ENCODE measurements at places on chromosomes 6 and 20.

- H3K4me1 ChIP-seq: no peaks in the 10 kb centered on the region
- no peaks in the 10 kb centered on the region for H3K36me3 ChIP-seq
- no peaks in the 10 kb centered on the region for H3K27me3 ChIP-seq
- H3K4me3 ChIP-seq: no peak overlapping the region
Measured at GRCh38 chr20:48846516-48847492, 19.0 kb upstream of the PREX1 start.

GRCh38 chr6:128033156-128033555 lies 132.3 kb upstream of the THEMIS start:
- H3K27ac ChIP-seq: no peak overlapping the region
- no peaks in the 10 kb centered on the region for H3K4me1 ChIP-seq
- no peaks in the 10 kb centered on the region for H3K36me3 ChIP-seq

DNA sequence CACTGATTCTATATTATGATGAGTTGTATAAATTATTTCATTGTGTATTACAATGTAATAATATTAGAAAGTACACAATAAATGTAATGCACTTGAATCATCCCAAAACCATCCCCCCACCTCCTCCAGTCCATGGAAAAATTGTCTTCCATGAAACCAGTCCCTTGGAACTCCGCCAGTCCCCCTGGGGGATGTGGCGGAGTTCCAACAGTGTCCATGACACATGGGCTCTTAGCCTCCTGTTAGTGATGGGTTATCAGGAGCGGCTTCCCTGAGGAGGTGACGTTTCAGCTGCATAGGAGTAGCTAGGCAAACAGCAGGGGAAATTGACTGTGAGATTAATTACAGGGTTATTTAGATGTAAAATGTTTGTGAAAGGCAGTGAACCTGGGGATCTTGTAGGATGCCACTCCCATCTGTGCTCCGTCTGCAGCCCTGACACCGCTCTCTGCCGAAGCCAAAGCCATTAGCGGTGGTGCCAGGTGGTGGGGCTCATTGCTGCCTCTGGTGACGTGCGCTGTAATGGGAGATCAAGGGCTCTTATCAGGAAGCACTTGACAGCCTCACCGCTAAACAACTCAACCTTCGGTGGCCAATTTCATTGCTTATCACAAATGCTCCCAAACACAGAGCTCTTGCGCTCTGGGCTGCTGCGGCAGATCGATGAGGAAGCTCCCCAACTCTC lies 81.6 kb upstream of the MC3R start:
- no peak overlapping the region for H3K4me3 ChIP-seq
- no peaks in the 10 kb centered on the region for H3K27me3 ChIP-seq
- no peak overlapping the region for H3K27ac ChIP-seq
- H3K36me3 ChIP-seq: no peaks in the 10 kb centered on the region
- H3K4me1 ChIP-seq: no peaks in the 10 kb centered on the region
- DNase-seq: no peak

DNA sequence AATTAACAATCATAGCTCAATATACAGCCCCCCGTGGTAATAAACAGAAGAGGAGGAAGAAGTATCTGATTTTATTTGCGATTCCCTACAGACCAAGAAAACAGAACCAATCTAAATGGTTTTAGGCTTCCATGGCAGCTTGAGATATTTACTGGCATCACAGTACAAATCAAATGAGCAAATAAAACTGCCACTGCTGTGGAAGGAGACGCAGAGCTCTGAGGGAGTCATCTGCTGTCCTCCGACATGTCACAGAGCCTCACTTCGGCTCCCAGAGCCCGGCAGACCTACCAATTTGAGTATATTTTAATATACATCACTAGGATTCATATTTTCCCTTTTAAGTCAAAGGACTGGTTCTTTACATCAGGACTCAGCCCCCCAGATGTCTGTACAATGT lies 145.2 kb upstream of the KCNQ5 start:
- H3K4me1 ChIP-seq: no peaks in the 10 kb centered on the region
- H3K27ac ChIP-seq: no peak overlapping the region
- H3K36me3 ChIP-seq: no peaks in the 10 kb centered on the region
- H3K27me3 ChIP-seq: no peaks in the 10 kb centered on the region
- no peak for DNase-seq

- H3K36me3 ChIP-seq: no peaks in the 10 kb centered on the region
- no peaks in the 10 kb centered on the region for H3K27me3 ChIP-seq
- no peak for DNase-seq
- no peaks in the 10 kb centered on the region for H3K4me1 ChIP-seq
- no peak overlapping the region for H3K27ac ChIP-seq
Measured at GRCh38 chr20:35539756-35540212, 2.1 kb upstream of the ERGIC3 start.

DNA sequence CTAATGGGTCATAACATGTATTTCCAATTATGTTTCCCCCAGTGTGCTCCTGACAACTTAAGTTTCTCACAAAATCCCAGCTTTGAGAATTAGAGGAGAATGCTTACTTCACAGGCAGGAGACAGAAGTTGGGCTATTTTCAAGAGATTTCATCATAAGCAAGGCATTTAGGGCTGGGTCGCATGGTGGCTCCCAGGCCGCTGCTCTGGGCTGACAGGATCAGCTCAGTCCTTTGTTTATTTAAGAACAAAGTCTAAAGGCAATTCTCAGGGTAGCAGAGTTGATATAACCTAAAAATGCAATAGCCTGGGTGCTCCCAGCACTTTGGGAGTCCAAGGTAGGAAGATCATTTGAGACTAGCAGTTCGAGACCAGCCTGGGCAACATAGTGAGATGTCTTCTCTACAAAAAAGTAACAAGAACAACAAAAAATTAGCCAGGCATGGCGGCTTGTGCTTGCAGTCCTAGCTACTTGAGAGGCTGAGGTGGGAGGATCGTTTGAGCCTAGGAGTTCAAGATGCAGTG lies 10.9 kb downstream of the FOXQ1 start:
- H3K27me3 ChIP-seq: no peaks in the 10 kb centered on the region
- H3K4me3 ChIP-seq: no peak overlapping the region
- no peak for DNase-seq
- H3K4me1 ChIP-seq: no peaks in the 10 kb centered on the region
- no peaks in the 10 kb centered on the region for H3K36me3 ChIP-seq
- no peak overlapping the region for H3K27ac ChIP-seq

- H3K4me1 ChIP-seq: no peaks in the 10 kb centered on the region
- H3K27ac ChIP-seq: no peak overlapping the region
- DNase-seq: no peak
- H3K36me3 ChIP-seq: no peaks in the 10 kb centered on the region
- H3K27me3 ChIP-seq: no peaks in the 10 kb centered on the region
Measured at GRCh38 chr20:15191082-15191723, 853.8 kb upstream of the FLRT3 start.

DNA sequence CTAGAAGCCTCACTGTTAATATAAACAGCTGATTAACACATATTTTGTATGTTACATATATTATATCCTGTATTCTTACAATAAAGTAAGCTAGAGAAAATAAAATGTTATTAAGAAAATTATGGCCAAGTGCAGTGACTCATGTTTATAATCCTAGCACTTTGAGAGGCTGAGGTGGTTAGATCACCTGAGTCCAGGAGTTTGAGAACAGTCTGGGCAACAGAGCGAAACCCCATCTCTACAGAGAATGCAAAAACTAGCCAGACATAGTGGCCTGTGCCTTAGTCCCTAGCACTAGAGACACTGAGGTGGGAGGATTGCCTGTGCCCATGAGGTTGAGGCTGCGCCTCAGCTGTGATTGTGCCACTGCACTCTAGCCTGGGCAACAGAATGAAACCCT lies 81.9 kb downstream of the NCOA3 start:
- peaks cover 6% of the 10 kb centered on the region for H3K4me1 ChIP-seq
- H3K27me3 ChIP-seq: no peaks in the 10 kb centered on the region
- no peaks in the 10 kb centered on the region for H3K36me3 ChIP-seq

- no peaks in the 10 kb centered on the region for H3K4me1 ChIP-seq
- no peak for DNase-seq
- peaks cover 3% of the 10 kb centered on the region for H3K27me3 ChIP-seq
- no peaks in the 10 kb centered on the region for H3K36me3 ChIP-seq
- H3K27ac ChIP-seq: no peak overlapping the region
Measured at GRCh38 chr20:19223640-19224039, 11.2 kb downstream of the SLC24A3 start.

DNA sequence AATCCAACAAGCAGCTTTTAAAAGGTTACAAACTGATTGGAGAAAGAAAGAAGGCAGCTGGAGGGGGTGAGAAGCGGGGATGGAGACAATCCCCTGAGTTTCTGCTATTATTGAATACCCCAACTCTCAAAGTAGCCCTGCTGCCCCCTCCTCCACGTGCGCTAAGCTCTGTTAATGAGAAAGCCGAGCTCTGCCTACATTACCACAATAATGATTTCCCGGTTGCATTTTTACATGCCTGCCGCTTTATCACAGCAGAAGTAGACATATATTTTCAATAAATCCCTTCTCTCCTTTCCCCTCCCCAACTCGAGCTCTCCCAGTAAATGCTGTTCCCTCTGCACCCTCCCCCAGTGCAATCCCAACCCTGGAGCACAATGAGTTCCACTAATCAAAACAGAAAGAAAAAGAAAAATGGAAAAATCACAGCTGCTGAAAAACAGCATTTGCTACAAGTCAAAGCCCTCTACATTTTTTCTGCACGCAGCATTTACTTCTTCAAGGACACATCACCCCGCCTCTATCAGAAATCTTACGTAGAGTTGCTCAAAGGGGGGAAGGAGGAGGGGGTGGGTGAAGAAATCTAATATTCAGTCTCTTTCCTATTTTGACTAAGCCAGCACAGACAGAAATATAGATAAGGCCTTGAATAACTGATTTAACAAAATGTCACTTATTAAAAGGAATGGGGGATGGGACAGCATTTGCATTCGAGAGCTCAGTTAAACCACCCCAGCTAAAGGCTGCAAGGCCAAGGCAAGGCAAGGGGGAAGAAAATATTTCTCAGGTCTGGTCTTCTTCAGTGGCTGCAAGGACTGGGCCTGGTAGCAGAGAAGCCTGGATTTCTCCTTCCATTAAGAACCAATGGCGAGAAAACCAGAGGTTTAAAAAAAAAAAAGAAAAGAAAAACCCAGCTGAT lies 10.7 kb downstream of the TRERF1 start:
- H3K36me3 ChIP-seq: no peaks in the 10 kb centered on the region
- peak overlapping the region; percentile 87 for H3K27ac ChIP-seq
- no peak overlapping the region for H3K4me3 ChIP-seq
- peak; percentile 78 for DNase-seq
- H3K27me3 ChIP-seq: no peaks in the 10 kb centered on the region

DNA sequence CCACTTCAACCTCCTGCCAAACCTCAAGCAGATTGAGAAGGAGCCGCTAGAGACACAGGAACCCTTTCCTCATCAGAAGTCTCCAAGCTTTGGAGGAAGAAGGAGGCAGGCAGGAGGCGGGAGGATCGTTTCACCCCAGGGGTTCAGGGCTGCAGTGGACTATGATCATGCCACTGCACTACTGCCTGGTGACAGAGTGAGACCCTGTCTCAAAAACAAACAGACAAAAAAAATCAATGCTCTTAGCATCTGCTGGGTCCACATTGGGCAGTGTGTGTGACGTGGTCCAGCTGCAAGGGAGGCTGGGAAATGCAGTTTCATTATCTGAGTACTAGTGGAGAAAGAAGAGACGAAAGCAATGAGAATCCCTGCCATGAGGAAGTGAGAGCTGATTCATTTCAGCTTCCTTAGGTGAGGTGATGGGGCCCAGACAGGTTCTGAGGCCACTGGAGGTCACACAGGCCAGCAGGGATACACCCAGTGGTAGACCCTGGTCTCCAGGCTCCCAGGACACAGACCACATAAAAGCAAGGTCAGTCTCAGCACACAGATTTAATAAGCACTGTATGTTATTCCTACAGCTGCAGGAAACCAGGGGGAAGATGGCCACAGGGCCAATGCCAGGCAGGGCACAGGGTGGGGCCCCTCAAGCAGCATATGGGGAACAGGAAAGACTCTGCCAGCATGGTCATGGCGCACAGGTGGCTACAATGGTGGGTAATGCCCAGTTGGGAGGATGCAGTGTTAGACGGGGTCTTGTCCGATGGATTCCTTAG lies 4.3 kb downstream of the GFRA4 start:
- peaks cover 22% of the 10 kb centered on the region for H3K27me3 ChIP-seq
- DNase-seq: peak; percentile 6
- no peaks in the 10 kb centered on the region for H3K4me1 ChIP-seq
- no peak overlapping the region for H3K4me3 ChIP-seq
- no peaks in the 10 kb centered on the region for H3K36me3 ChIP-seq
- H3K27ac ChIP-seq: no peak overlapping the region

DNA sequence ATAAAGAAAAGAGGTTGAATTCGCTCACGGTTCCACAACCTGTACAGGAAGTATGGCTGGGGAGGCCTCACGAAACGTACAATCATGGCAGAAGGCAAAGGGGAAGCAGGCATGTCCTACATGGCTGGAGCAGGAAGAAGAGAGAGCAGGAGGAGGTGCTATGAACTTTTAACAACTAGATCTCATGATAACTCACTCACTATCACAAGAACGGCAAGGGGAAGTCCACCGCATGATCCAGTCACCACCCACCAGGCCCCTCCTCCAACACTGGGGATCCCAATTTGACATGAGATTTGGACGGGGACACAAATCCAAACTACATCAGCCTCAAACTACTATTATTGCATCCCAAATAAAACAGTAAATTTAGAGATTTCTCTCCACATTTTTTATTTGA lies 53.6 kb upstream of the CST7 start:
- DNase-seq: no peak
- H3K4me3 ChIP-seq: no peak overlapping the region
- no peaks in the 10 kb centered on the region for H3K4me1 ChIP-seq
- H3K27ac ChIP-seq: no peak overlapping the region

DNA sequence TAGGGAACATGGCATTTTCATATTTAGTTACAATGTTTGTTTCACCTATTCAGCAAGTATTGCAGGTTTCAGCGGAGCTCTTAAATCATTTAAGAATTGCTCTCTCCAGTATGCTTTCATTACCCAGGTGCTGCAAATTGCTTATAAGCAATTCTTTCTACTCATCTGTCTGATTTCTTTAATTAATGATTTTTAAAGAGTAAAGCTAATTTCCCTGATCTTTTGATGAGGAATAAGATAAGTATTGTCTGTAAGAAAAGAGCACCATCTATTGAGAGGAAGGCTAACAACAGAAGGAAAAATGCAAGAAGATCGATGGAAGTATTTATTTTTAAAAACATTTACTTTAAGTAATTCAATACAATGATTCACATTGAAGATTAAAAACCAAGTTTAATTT lies 2.0 kb downstream of the OPRM1 start:
- no peaks in the 10 kb centered on the region for H3K36me3 ChIP-seq
- H3K27ac ChIP-seq: no peak overlapping the region
- no peak overlapping the region for H3K4me3 ChIP-seq
- no peaks in the 10 kb centered on the region for H3K4me1 ChIP-seq

- no peaks in the 10 kb centered on the region for H3K36me3 ChIP-seq
- no peaks in the 10 kb centered on the region for H3K27me3 ChIP-seq
- no peak for DNase-seq
- H3K4me1 ChIP-seq: no peaks in the 10 kb centered on the region
Measured at GRCh38 chr6:154247119-154247861, 109.3 kb downstream of the IPCEF1 start.

Data from adrenal gland (tissue), 19 donors.